MCF 10A (cell line): ENCODE measurements at places on chromosomes 4 and X. TPM values are rescaled to one million over a fixed set of nuclear protein-coding genes. Genes with fewer than 3 reads are reported as not detected.
A peak's percentile ranks its signal among the peaks of the same experiment; 100 is the strongest.

DNA sequence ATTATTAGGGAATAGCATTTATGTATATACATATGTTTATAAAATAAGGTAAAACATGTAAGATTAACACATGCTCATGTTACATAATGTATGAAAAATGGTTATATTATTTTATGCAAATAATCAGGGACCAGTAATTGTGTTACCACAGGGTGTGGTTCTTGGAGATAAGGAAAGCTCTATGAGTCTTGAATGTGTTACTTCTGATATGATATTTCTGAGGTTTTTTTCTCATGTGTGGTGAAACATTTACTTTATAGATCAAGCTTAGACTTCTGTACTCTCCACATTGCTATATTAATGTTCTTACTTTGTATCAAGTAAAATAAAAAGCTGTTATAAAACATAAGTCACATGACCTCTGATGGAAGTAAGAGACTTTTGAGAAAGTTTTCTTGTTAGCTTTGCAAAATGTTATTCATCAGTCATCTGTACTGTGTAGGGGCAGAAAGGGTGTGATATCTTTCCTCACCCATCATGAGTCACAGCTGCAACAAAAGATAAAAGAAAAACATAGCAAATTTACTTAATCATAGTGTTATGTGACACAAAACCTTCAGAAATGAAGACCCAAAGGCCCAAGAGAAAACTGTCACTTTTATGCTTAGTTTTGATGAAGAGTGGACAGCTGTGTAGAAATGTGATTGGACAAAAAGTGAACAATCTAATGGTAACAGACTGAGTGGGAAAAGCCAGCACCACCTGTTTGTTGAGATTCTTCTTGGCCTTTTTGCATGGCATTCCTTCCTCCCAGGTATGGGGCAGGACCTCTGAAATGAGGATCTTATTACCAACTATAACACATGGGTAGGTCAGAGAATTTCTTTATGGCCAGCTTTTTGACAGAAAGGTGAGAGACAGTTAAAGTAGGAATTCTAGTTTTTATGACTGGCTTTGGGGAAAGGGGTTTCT lies 632.3 kb downstream of the PDHA2 start:
- peak; percentile 24 for DNase-seq

DNA sequence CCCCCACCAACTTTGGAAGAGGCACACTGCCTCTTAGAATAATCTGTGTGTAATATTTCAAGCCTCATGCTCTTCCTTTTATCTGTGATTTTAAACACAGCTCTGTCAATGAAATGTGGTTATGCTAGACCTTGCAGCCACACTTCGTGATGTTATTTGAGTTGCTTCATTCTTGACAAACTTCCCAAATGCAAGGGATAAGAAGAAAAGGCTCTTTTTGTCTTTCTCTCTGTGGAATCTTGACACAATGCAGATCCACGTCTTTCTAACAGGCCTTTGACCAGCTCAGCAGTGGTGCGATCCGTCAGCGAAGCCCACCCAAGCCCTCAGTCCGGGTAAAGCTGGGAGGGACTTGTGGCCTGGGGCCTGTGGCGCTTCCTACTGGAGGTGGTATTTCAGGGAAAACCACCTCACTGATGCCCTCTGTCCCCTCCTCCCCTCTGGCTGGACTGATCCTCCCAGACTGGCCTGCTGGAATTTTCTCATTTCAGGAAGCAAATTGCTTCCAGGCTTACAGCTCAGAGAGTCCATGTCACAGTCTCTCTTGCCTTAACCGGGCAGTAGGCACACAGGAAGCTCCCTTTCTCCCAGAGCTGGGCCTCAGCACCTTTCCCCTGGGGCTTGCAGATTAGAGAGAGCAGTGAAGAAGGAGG lies 19.5 kb upstream of the CCKAR start:
- no peak for DNase-seq

GRCh38 chr4:184506527-184507121 lies 32.3 kb upstream of the IRF2 start:
- DNase-seq: peak; percentile 13

GRCh38 chr4:181659202-181659601 lies 584.0 kb upstream of the TENM3 start:
- peak; percentile 44 for DNase-seq

GRCh38 chrX:100994352-100995281 lies 25.1 kb downstream of the ARL13A start:
- peak; percentile 81 for DNase-seq

- peak; percentile 87 for DNase-seq
Measured at GRCh38 chr4:182207830-182208396, 35.3 kb upstream of the TENM3 start.

GRCh38 chr4:11271263-11271662 lies 157.4 kb downstream of the HS3ST1 start:
- DNase-seq: no peak

GRCh38 chrX:10457092-10457491 lies 163.3 kb downstream of the MID1 start:
- no peak for DNase-seq

- DNase-seq: no peak
Measured at GRCh38 chr4:67446811-67447210, 98.5 kb downstream of the CENPC start.

Gene PPA2
- total RNA-seq: 116 and 165 TPM in 2 replicates

- no peak for DNase-seq
Measured at GRCh38 chrX:69082753-69083150, 82.5 kb downstream of the PJA1 start.

- peak; percentile 37 for DNase-seq
Measured at GRCh38 chr4:1775731-1776500, 17.2 kb upstream of the FGFR3 start.

- DNase-seq: no peak
Measured at GRCh38 chr4:94714365-94715160, 43.2 kb upstream of the BMPR1B start.

- DNase-seq: peak; percentile 43
Measured at GRCh38 chrX:114071412-114071811, 512.5 kb upstream of the HTR2C start.

Gene FGD1
- total RNA-seq: 13.9 and 15.6 TPM in 2 replicates

Gene GAGE12J
- not detected in 2 replicates for total RNA-seq

GRCh38 chrX:44785652-44786051 lies 58.2 kb upstream of the DUSP21 start:
- DNase-seq: peak; percentile 37

GRCh38 chr4:13118633-13119032 lies 365.5 kb downstream of the RAB28 start:
- no peak for DNase-seq

GRCh38 chr4:143313521-143313920 lies 23.2 kb upstream of the GAB1 start:
- DNase-seq: no peak

Gene FAM156B
- total RNA-seq: 13.3 and 16.5 TPM in 2 replicates

Gene TMSB15C
- 0.79 and 1.3 TPM in 2 replicates for total RNA-seq

GRCh38 chr4:55604996-55605395 lies 13.0 kb upstream of the PDCL2 start:
- DNase-seq: no peak

GRCh38 chr4:80229128-80229527 lies 31.8 kb downstream of the PRDM8 start:
- no peak for DNase-seq

Gene DMRTC1B
- total RNA-seq: not detected in 2 replicates

- DNase-seq: peak; percentile 2
Measured at GRCh38 chrX:26586570-26586969, 370.6 kb downstream of the MAGEB5 start.

Gene CYBB
- 0.07 TPM in 1 of 2 replicates, not detected in the other for total RNA-seq

GRCh38 chrX:37883196-37883595 lies 35.8 kb upstream of the DYNLT3 start:
- DNase-seq: no peak

DNA sequence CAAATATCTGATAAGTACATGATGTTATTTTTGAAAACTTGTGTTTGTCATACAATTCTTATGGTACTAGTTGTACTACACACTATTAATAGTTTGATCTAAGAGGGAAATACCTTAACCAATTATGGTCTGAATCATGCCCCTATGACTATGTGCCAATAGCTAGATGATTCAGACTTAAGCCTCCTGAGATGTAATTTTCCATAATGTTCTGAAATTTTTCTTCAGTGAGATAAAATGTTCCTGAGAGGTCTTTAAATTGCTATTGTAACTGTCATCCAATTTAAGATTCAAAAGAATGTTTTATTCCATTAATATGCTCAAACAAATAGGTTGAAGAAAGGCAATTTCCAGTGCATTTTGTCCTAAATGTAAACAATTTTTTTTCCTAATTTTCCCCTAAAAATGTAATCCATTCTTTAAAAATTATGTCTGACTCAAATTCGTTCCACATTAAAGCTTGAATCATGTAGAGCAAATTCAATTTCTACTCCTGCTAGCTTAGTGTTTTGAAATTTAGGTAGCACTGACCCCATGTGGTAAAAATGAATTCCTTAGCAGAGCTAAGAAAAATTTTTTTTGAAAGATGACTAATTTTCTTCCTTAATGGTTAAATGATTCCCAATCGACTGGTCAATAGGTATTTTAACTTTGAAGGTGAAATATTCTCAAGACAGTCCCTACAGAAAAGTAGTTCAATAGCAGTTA lies 49.1 kb downstream of the APOOL start:
- DNase-seq: peak; percentile 51

DNA sequence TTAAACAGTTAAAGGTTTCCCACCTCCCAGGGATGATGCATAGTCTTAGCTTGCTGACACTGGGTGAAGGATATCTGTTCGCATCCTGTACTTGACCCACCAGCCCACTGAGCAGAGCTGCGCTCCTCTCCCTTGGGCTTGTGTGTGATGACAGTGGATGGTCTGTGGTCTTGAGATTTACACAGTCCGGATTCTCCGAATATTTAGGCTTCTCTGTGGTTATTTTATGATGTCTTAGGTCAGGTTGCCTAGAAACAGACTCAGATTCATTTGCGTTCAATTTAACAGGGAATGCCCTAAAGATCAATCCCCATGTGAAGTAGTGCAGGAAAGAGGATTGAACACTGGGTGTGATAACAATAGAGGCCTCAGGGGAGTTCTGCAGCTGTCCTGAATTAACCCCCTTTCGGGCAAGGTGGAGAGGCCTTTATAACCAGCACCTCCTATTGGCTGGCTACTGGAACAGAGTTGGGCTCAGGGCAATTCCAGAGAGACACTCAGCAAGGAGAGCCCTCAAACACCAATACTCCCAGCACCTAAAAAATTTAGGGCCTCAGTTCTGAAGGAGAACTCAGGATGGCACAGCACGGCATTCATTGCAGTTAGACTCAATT lies 653.2 kb upstream of the GALNT7 start:
- no peak for DNase-seq

- peak; percentile 35 for DNase-seq
Measured at GRCh38 chr4:85127653-85128052, 161.2 kb upstream of the WDFY3 start.

- DNase-seq: no peak
Measured at GRCh38 chr4:47271291-47271690, 192.2 kb downstream of the COMMD8 start.

DNA sequence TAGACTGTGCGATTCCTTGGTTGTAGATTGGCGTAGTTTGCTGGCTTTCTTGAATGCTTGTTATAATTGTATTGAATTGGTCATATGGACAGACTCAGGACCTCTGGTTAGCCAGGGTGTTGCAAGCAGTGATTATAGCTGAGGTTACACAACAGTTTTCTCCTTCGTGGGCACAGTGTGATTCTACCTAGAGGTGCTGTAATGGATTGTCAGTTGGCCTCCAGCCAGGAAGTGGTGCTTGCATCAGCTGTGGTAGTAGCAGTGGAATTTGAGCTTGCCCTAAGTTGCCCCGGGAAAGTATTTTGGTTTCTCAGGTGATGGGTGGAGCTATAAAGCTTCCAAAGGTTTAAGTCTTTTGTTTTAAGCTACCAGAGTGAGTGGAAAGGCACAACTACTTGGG lies 23.1 kb upstream of the GABRG1 start:
- peak; percentile 99 for DNase-seq

Gene PGAM4
- not detected in 2 replicates for total RNA-seq

GRCh38 chr4:116796022-116796421 lies 289.4 kb downstream of the TRAM1L1 start:
- peak; percentile 8 for DNase-seq
